Stimulated activated CD8-positive, alpha-beta memory T cell treated with anti-CD3 and anti-CD28 coated beads, Interleukin-15, amount 100 ng/mL, for 1 hour (primary cell): ENCODE measurements at places on chromosomes 2 and 18.

- DNase-seq, result no peak
Observed at GRCh38 chr2:68404893-68405799, 40.1 kb downstream of the PLEK start.

GRCh38 chr18:39414009-39414700 lies 1848.6 kb upstream of the CELF4 start:
- DNase-seq, result no peak

- DNase-seq, result no peak
Observed at GRCh38 chr2:30643674-30644073, 163.6 kb downstream of the CAPN13 start.

- no peak for DNase-seq
Observed at GRCh38 chr2:99615247-99615771, 125.5 kb upstream of the REV1 start.

GRCh38 chr2:189287982-189288521 lies 108.5 kb upstream of the COL5A2 start:
- no peak for DNase-seq

GRCh38 chr2:204060841-204061240 lies 124.3 kb downstream of the ICOS start:
- no peak for DNase-seq

DNA sequence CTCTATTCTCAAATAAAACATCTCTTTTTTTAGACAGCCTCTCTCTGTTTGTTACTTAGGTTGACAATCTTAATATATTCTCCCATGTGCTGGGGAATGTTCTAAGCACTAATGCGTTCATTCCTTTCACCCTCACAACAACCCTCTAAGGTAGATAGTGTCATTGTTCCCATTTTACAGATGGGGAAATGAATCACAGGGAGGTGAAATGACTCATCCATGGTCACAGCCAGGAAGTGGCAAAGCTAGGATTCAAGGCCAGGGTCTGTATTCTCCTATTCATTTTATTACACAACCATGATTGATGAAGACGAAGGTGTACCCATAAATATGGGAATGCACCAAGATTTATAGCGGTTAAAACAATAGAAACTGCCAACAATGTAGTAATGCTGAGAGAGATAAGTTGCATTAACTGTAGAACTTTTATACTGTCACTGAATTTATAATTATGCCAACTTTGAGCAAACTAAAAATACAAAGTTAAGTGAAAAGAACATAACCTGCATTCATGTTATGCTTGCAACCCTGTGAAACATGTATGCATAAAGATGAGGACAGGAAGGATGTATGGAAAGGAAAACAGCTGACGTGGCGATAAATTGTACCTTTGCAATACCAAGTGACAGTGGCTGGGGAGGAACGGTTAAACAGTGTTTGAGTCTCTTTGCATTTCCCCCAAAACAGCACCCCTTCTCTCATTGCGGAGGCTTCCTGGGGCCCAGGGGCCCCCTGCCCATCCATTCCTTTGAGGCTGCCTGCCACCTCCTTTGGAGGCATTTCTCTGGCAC lies 257.7 kb upstream of the AGAP1 start:
- DNase-seq, result no peak

GRCh38 chr18:69947361-69948133 lies at the start of gene CD226:
CD226 (minus strand) TSS chr18:69947873; CDS start chr18:69947406, 467 bp downstream.
- no peak for DNase-seq

DNA sequence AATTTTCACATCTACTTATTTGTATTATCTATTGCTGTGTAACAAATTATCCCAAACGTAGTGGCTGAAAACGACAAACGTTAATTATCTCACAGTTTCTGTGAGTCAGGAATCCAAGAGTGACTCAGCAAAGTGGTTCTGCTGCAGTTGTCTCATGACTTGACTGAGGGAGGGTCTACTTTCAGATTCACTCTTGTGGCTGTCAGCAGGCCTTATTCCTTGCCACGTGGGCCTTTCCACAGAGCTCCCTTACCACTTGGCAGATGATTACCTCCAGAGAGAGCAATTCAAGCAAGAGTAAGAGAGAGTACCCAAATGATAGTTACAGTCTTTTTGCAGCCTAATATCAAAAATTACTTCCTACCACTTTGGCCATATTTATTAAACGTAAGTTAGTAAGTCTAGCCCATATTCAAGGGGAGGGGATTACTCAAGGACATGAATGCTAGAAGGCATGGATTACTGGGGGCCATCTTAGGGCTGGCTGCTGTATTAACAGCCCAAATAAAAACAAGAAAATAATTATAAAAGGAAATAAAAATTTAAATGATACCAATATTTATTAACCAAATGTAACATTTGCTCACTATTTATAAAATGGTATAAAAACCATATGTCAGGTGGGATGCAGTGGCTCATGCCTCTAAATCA lies 48.7 kb upstream of the NBEAL1 start:
- DNase-seq, result no peak

GRCh38 chr2:37573451-37574388 lies 97.7 kb downstream of the CDC42EP3 start:
- DNase-seq, result no peak
